ENCODE measurements at places on chromosomes 3 and 15. TPM values are rescaled to one million over a fixed set of nuclear protein-coding genes. Genes with fewer than 3 reads are reported as not detected.

DNA sequence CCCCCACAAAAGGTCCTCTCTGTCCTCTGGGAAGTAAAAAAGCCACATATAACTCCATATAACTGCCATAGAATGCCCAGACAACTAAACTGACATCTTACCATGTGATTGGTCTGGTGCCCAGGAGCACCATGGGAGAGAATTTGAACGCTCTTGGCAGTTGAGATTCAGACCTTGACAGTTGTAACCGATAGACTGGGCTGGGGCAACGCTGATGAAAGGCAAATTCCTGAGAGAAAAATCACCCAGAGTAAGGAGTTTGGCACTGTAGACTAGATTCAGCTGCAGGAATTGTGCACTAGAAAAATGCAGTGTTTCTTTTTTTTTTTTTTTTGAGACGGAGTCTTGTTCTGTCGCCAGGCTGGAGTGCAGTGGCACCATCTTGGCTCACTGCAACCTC, 240.5 kb downstream of the SOX2 start:
- no peak for ATAC-seq

GRCh38 chr15:41860049-41860828, 21.6 kb downstream of the PLA2G4B start:
- ATAC-seq = no peak

- peak; percentile 95 for ATAC-seq
Measured at GRCh38 chr3:72270072-72270681, 485.2 kb upstream of the PROK2 start.

Gene BUB1B
- total RNA-seq = 2.4 TPM

Gene CSPG4
- total RNA-seq = 396 TPM

Gene ELL3
- 5.1 TPM for total RNA-seq

DNA sequence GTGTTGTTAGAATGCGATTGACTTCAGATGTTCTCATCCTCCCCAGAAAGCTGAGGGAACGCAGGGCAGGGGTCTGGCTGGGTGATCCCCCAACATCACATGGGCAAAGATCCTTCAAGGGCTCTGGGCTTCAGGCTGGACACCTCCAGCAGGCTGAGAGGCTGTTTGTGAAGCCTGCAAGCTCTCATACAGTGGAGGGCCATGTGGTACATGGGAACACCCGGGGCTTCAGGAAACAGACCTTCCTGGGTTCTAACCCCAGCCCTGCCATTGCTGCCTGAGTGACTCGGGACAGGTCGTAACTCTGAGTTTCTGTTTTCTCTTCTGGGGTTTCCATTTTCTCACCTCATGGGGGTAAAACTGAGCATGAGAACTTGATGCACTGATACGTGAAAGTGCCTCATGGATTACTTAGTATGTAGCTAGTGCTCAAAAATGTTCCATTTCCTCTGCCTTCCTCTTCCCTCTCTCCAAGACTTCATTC, 81.2 kb downstream of the TLE3 start:
- no peak for ATAC-seq

DNA sequence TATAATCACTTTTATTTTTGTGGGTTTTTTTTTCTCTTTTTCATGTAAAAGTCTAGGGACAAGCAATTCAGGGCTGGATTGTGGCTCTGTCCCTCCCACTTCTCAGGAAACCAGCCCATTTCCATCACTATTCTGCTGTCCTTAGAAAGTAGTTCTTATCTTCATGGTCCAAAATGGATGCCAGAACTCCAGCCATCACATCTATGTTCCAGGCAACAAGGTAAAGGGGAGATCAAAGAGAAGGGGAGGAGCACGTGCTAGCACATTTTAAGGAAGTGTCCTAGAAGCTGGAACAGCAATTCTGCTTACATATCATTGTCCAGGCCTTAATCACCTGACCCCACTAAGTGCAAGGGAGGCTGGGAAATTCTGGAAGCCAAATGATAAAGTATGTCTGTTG, 181.1 kb upstream of the C2CD4B start:
- ATAC-seq = no peak

DNA sequence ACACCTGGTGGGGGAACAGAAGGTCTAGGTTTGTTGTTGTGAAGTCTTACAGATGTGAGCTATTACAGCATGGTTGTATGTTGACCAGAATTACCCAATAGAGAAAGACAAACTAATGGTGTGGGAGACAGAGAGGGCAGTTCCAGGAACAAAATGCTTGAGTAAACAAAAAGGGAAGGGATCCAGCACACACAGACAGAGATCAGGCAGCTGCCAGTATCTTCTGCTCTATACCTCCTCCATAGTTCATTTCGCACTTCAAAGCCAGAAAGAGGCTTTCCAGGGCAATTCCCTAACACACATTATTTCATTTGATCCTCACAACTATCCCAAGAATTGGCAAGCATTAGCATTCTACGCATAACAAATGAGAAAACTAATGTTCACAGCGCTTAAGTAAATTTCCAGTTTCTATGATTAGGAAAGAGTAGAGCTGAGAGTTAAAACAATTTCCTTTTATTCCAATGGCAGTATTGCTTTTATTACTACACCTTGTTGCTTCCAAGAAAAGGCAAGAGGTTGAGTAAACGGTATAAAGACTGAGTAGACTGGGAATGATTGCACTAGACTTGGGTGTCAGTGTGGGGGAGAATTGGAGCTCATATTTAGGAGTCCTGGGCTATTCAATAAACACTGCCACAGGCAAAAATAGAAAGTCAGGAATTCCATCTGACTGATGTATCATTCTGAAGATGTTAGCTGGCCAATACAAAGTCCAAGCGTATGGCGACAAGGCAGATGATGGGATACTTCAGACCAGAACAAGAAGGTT, 39.7 kb upstream of the ZNF280D start:
- ATAC-seq = peak; percentile 82

GRCh38 chr15:85399627-85400026, 19.2 kb downstream of the AKAP13 start:
- no peak for ATAC-seq

Gene GOLGA6A
- 0.15 TPM for total RNA-seq

DNA sequence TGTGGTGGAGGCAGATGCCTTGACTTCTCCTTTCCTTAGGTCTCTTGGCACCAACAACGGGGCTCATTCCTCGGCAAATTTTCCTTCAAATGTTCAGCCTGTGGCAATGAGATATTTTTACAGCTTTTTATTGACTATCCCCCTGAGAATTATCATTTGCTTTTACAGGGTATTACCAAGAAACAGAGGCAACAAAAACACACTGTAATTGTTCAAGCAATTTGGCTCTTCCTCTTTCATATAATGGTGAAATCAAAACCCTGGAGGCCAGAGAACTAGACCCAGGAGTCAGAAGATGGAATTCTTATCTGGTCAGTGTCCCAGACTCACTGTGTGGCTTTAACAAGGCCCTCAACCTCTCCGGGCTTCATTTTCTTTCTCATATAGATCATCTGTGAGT, 40.1 kb downstream of the TRIM42 start:
- ATAC-seq = peak; percentile 55

DNA sequence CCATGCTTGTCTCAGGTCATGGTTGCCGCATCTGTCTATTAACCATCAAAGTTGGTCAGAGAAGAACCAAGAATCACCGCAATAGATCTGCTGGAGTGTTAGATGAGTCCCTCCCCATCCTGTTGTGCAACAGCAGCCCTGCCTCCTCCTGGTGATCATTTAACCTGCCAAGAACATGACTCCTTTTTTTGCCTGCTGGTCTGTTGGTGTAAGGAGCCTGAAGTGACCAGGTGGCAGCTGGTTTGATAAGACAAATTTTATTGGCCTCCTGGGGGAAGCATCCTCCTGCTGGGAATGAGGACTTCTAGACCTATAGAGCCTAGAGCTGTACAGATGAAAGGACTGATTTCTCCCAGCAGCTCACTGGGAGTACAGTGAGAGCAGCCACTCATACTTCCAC, 43.5 kb upstream of the RAF1 start:
- ATAC-seq = no peak

GRCh38 chr15:89175617-89176191, 45.7 kb downstream of the RLBP1 start:
- no peak for ATAC-seq

DNA sequence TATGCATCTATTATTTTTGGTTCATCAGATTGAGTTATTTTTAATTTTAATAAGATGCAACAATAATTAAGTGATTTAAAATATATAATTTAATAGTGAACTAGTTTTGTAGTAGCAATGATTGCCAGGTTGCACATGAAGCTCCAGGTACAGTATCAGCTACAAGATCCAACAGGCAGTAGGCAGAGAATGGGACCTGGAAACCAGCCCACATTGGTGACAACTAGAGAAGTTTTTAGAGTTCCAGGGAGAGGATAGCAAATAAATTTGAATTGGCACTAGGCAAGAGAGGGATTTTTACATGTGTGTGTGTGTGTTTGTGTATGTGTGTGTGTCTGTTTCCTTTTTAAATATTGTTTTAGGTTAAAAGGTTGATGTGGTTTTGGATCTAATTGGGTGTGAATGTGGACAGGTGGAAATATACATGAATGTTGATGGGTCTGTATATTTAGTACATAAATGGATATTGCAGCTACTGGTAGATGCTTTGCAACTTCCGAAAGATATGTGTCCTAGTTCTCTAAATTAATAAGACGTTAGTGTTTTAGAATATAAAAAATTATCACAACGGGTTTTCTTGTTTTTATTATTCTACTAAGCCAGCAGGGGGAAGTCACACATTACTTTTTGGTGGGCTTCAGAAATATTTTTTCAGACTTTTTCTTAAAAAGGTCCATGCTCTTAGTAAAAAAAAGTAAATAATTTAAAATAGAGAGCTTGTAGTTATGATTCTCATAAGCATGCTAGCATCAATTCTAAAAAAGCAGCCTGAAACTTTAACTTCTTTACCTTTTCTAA, 110.1 kb upstream of the GBE1 start:
- ATAC-seq = no peak

DNA sequence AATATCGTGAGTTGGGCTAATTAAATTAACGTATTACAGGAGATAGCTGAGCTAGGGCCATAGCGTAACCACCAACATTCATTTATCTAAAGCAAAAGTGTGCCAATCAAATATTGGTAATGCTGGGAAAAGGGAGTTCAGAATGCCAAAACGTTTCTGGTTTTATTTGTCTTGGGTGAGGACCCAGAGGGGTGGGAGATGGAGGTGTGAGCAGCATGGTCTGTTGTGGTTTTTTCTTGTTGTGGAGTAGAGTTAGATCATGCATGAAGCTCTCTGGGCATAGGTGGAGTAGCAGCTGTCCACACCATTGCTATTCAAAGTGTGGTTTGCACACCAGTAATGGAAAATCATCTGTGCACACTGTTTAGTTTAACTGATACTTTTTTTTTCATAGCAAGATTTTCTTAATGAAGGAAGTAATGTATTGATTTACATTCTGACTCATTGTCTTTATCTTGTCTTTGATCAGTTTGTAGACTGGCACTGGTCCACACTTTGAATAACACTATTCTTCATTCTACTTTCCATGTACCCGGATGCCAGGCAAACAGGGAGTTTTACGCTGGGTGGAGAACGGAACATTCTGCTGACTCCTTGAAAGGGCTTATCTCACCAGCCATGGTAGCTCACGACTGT, 50.8 kb upstream of the CRTC3 start:
- no peak for ATAC-seq

Gene REC114
- not detected for total RNA-seq

GRCh38 chr3:28278918-28279317, 37.5 kb downstream of the CMC1 start:
- no peak for ATAC-seq

DNA sequence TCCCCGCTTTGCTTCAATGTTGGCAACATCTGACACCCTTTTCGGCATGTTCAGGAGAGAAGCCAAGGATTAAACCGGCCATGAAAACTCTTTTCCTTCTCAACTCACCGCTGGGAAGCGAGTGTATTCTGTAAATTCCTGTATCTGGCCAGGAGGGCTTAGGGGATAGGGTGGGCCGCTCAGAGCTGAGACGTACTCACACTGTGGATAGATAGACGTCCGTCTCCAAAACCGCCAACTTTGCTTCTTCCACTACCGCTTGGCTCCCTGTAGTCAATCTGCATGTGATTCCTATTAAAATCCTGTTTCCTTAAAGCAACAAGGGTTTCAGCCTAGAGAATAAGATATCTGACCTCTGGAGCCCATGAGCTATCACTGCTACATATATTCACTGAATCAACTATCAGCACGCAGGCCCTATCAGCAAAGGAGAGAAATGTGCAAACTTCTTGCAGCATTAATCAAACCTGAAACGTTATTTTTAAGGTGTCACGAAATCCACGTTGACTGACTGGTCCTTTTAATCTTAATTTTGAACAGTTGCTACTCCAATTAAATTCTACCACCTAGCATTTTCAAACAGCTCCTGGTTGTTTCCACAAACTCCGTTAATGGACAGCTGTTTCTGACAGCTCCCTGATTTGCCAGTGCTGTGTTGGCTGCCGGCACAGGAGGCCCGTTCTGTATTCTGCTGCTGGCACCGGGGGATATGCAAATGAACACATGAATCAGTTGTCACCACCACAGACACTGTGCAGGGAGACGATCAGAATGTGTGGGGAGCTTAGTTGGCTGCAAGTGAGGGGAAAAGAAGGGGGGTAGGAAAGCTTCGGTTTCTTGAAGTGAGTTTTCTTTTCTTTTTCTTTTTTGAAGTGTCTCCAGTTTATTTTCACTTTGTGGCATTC, 438.9 kb upstream of the ARRDC4 start:
- no peak for ATAC-seq

GRCh38 chr3:74920721-74921350, 306.4 kb upstream of the CNTN3 start:
- no peak for ATAC-seq

GRCh38 chr3:44058022-44058867, 183.4 kb upstream of the TOPAZ1 start:
- ATAC-seq = no peak

GRCh38 chr15:53710906-53711305, 48.6 kb downstream of the WDR72 start:
- ATAC-seq = no peak

Gene PPARG
- total RNA-seq = 11.7 TPM

- peak; percentile 59 for ATAC-seq
Measured at GRCh38 chr3:155805204-155805801, 775 bp downstream of the C3orf33 start.

- ATAC-seq = no peak
Measured at GRCh38 chr3:148173851-148174250, 523.9 kb upstream of the AGTR1 start.

Gene CFAP91
- total RNA-seq = 4.7 TPM

- ATAC-seq = no peak
Measured at GRCh38 chr3:63613561-63613960, 38.9 kb upstream of the SNTN start.

Gene COL6A5
- total RNA-seq = not detected

Gene SERINC4
- total RNA-seq = 0.39 TPM

GRCh38 chr15:76625267-76625666, 279.9 kb downstream of the SCAPER start:
- ATAC-seq = no peak

Gene GOLGA8K
- total RNA-seq = not detected

Gene SAMMSON
- total RNA-seq = 2.9 TPM

DNA sequence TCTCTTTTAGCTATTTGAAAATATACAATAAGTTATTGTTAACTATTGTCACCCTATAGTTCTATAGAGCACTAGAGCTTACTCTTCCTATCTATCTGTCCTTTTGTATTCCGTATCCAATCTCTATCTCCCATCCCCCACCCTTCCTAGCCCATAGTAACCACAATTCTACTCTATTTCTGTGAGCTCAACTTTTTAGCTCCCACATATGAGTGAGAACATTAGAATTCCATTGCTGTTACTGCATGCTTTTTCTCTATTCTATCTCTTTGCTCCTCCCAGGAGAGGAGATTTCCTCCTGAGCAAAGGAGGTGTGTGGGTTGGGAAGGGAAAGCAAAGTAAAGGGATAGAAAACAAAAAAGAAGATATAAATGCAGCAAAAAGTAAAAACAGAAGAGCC, 105.6 kb upstream of the SLC4A7 start:
- ATAC-seq = no peak

Data from gastroesophageal sphincter (tissue), 4 donors.